Activated effector memory CD4-positive, alpha-beta T cell treated with Interleukin-2 at 50 U/mL for 16 hours (primary cell): ENCODE measurements at places on chromosomes 6 and 20.

DNA sequence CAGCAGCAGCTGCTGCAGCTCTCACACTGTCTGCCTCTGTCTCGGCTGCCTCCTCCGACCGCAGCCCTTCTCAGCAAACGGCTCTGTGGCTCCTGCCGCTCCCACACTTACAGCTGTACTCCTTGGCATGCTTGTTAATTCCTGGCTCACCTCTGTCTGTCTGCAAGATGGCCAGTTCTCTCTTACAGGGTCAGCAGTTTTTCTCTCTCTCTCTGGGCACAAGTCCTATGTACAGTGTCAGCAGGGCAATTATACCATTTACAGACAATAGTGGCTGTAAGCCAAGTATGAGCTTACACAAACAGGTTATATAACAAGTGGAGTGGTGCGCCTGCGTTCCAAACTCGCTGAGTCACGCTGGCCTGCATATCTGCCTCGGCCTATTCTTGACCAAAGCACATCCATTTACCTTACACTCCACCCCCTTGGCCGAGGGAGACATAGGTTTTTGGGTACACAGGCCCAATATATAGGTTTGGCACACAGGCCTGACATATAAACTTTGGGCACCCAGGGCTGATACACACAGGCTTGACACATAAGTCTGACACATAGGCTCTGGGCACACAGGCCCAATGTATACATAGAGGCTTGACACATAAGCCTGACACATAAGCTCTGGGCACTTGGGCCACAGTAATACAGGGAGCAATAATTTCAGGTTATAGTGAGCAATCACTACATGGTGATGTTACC is 4.4 kb downstream of the ZKSCAN3 start:
- no peak for DNase-seq

DNA sequence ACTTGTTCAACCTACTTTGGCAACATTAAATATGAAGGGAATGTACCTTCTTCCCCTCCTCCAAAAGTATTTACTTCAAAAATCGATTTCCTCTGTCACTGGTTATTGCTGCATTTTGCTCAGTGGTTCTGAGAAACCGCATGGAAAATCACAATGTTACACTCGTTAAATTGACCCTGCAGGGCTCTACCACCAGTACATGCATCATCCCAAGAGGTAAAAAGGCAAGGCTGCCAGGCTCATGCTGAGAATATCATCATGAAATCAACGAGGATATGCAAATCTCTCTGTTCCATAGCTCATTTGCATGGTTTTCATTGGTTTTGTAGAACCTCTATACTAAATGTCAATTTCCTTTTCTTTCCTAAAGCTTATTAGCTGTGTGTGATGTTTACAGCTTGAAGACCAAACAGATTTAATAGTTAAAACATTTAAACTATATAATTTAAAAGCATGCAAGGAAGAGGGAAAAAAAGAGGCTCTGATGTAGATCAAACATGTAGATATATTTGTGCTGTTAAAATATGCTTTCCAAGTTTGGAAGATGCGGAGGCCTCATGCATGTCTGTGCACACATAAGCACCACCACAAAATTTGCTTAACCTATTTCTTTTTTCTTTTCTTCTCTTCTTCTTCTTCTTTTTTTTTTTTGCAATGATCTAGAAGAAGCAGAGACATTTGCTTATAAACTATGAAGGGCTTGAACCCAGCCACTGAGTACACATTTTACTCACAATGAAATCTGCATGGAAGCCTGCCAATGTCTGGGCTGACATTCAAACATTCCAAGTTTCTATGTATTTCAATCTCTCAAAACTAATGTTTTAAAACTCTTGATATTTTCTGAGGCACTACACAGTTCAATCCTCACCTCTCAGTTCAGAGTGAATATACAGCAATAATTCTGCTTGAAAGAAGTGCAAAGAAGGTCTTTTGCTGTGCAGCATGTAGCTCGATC is 194.0 kb downstream of the GMPR start:
- no peak for DNase-seq

DNA sequence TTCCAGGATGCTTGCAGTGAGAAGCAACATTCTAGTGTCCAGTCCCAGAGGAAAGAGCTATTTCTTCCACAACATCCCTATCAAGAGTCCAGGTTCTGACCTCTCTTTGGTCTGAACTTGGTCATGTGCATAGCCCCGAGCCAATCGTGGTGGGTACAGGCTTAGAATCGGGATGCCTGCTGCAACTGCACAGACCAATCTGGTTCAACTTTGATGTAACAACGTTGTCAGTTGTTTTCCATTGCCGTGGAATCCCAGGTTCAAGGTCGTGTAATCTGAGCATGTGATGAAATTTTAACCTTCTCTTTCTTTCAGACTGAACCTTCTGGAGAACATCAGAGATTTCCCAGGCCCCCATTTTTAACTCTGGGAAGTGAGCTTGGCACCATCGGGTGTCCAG is 130.5 kb downstream of the ANKRD60 start:
- DNase-seq, result no peak

DNA sequence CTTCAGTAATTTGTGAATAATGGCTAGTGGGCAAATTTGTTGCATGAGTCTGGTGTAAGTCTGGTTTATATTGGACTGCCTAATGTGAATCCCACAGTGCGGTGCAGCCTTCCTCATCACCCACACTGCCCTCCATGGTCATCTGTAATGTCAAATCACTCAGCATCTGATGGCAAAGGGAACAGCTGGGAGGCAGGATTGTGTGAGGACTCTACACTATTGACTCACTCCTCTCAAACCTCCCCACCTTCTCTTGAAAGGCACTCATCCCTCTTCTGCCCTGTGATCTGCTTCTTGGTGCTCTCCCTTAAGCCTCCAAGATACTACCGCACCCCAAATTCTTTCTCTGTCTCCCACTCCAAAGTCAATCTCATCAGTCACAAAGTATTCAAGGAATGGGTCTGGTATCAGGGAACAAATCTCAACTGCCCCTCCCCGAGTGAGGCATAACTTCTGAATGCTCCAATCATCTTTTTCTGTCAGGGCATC is 146.0 kb upstream of the BEND6 start:
- DNase-seq, result no peak

- no peak for DNase-seq
Measured at GRCh38 chr6:117495425-117495824, 13.0 kb downstream of the DCBLD1 start.

DNA sequence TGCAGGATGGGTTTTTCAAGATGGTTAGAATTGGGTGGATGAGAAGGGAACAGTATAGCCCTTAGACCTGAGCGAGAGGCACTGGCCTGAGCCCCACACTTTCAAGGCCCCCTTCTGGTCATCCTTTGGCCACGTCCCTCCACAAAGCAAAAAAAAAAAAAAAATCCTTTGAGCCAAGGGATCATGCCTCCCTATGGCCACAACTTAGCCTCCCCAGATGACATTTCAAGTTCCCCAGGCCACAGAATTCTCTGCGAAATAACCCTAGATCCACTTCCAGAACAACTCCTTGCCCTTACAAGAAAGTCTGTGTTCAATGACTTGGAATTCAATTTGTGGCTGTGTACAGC is 30.4 kb downstream of the ELOVL2 start:
- DNase-seq, result no peak
